ENCODE measurements at places on chromosomes 7 and 10.

DNA sequence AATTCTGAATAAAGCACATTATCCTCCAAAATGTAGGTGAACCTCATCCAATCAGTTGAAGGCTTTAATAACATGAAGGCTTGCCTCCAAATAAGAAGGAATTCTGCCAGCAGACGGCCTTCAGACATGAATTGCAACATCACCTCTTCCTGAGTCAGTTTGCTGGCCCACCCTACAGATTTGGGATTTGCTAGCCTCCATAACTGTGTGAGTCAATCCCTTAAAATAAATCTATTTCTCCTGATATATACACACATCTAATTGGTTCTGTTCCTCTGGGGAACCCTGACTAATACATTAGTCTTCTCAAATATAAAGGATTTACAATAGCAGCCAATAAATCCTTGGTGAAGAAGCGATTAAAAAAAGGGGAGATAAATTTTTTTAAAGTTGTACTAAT is 34.8 kb upstream of the OSBPL3 start:
- peak; percentile 70 for ATAC-seq

DNA sequence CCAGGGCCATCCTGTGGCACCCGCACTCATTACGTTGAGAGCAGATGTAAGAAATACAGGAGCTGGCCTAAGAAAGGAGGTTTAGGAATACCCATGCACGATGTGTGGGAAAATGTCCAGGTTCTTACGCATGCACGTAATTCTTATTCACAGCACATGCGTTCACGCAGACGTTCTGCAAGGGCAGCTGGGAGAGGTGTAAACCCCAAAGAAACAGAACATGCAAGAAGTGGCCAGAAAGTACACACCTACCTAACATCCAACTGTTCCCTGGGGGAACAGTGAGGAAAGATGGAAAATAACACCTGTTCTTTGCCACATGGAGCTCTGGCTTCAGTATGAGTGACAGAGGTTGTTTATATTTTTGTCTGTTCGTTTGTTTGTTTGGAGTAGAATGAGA is 285.6 kb downstream of the PRPF18 start:
- no peak for ATAC-seq

DNA sequence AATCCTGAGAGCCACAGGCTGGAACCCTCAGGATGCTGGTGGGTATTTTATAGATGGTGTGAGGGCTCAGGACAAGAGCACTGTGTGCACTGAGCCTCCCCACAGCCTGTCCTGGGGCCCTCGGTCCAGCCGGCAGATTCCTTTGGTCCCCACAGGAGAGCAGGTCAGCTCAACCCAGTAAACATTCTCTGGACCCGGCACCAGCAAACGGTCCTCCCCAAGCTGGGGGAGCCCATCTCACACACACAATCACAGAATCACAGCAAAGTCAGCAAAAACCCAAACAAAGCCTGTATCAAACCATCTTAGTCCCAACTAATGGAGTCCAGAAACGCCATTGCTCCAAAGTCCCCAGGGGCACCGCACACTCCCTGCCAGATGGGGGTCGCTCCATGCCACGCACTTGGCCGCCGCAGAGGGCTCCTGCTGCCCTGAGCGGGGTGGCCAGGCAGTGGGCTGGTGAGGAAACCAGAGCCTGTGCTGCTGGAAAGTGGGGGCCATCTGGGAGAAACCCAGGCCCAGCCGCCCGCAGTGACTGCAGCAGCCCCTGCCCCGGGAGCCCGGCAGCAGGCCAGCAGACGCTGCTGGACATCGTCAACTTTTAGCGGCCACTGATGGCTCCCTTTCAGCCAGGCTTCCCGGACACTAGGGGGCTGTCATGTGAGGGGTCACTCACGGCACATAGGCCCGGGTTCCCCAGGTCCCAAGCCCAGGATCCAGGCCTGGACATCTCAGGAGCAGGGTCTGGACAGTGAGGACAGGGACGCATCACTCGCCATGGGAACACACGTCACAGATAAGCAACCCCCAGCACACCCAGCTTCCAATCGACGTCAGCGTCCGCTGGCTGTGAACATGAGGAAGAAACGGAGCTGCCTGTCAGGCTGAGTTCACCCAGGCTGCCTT is 52.6 kb downstream of the DPYSL4 start:
- ATAC-seq: no peak

DNA sequence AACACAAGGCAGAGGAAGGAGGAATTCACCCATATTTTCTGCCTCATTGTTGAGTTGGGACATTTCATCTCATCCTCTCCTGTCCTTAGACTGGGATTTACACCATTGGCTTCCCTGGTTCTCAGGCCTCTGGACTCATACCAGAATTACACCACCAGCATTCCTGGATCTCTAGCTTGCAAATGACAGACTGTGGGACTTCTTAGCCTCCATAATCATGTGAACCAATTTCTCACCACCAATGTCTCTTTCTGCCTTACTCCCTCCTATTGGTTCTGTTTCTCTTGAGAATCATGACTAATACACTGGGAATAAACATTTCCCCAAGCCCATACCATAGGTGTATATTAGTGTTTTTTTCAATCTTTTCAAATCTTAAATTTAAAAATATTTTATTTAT is 2.9 kb upstream of the ZNF33A start:
- no peak for ATAC-seq

DNA sequence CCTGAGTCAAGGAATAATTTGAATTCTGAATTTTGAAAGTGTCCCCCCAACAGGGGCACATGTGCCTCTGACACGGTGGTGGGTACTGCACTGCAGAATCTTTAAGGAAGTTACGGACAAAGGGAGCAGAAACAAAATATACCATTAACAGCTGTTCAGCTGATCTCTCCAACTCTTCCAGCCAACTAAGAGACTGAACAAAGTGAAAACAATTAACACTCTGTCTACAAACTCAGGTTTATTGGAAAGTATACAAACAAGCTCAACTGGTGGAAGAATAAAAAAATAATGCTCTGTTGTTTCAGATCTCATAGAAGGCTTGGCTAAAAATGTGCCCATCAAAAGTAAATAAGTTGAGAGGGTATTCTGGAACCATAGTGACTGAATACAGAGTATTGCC is 34.4 kb downstream of the ASB4 start:
- ATAC-seq: no peak

DNA sequence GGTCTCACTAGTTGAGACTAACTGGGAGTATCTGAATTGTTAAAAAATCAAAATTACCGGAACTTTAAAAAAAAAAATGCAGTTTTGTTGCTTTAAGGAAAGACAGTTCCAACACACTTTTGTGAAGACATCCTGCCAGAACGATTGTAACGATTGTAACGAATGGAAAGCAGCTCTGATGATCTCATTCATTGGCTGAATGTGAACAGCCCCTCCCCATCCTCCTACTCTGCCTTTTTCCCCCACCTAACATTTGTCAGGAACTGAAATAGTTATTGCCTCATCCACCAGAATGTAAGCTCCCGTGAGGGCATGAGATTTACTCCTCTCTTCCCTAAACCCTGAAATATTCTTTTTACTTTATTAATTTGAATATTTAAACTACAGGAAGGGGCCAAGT is 23.1 kb upstream of the ZC3HAV1L start:
- no peak for ATAC-seq

GRCh38 chr10:61589547-61590243 is 73.0 kb upstream of the CABCOCO1 start:
- ATAC-seq: no peak

GRCh38 chr7:154996756-154997155 is 6.2 kb downstream of the PAXIP1 start:
- ATAC-seq: no peak

- ATAC-seq: no peak
These were observed 16.1 kb upstream of the PTTG1IP2 start for GRCh38 chr7:90453259-90453891.

GRCh38 chr7:13800694-13801448 is 188.6 kb downstream of the ETV1 start:
- ATAC-seq: peak; percentile 79

GRCh38 chr10:101843032-101844021 is at the start of gene KCNIP2:
Gene KCNIP2 (minus strand): TSS chr10:101843800. CDS start chr10:101843568, 232 bp downstream.
- ATAC-seq: peak; percentile 18

GRCh38 chr10:61398366-61399129 is 54.6 kb downstream of the TMEM26 start:
- no peak for ATAC-seq

- ATAC-seq: no peak
These were observed 52.6 kb upstream of the BET1 start for GRCh38 chr7:94056796-94057207.

- no peak for ATAC-seq
These were observed 164.2 kb upstream of the ITGB1 start for GRCh38 chr10:33122014-33122809.

GRCh38 chr10:101565936-101566332 is 22.1 kb downstream of the POLL start:
- no peak for ATAC-seq

- no peak for ATAC-seq
These were observed 1.5 kb upstream of the BRAF start for GRCh38 chr7:140926021-140926817.

- ATAC-seq: no peak
These were observed 41.9 kb upstream of the FAM180A start for GRCh38 chr7:135790371-135790977.

DNA sequence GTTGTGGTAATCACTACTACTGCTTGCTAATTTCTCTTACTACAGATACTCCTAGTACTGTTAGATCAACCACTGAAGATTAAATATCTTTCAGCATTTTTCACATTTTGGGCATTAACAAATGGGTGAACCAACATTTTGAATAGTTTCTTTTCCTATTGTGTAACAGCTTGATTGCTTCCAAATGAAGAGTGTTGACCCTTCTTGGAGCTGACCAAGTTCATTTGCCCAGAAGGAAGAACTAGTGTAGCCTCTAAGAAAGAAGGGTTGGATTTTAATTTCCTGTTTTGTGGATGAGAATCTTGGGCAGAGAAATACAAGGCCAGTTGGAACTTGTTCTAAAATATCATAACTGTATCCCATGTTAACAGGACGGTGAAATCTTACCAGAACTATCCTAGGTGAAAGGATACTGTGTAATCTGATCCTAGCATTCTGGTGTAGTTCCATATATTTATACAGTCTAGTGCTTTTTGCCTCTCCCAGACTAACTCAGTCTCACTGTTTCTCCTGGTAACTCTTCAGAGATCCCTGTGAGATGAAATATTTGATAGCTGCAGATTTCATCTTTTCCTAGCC is 37.3 kb downstream of the SND1 start:
- no peak for ATAC-seq

- ATAC-seq: no peak
These were observed 17.4 kb upstream of the KIF5B start for GRCh38 chr10:32073659-32074058.

DNA sequence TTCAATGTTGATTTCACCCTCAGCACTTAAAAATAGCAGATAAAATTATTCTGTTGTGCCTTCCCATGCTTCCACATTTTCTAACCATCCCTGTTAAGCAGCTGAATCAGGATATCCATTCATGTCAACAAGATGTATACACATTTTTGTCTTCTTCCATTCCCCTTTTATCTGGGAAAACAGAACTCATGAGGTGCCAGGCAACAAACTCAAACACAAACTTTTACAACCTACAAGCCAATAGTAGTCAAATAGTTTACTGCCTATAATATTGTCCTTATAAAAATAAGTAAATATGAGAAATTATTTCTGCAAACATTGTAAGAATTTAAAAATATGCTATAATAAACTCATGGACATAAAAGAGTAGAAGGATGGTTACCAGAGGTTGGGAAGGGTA is 1569.8 kb downstream of the REEP3 start:
- no peak for ATAC-seq

DNA sequence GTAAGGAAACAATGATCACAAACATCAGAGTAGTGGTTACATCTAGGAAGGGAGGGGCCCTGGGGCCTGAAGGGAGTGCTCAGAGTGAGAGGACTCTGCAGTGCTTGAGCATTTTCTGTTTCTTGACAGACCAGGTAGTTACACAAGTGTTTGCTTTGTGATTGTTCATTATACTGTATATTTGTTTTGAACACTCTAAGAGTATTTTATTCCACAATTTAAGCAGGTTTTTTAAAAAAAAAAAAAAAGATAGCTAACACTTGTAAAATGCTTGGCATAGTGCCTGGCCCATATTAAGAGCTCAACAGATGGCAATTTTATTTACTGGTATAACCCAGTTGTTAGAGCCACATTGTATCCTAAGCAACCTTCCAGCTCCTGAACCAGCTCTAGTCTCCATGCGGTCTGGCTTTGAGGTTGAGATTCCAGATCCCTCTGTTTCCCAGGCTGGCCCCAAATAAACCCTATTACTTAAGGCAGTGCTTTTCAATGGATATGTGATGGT is 20.1 kb upstream of the ATXN7L1 start:
- ATAC-seq: no peak

DNA sequence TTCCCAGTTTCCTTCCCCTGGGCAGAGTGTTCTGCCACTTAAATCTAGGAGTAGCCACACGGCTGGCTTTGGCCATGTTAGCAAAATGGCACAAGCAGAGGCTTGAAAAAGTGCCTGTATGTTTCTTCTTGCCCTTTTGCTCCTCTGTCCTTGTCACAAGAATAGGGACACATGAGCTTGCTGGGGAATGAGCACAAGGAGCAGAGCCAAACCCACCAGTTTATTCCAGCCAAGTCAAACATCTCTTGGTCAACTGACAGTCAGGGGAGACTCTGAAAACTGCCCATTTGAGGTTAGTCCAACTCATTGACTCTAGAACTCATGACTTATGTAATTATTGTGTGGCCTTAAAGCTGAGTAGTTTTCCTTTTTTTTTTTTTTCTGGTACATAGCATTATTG is 739.7 kb upstream of the FZD8 start:
- no peak for ATAC-seq

GRCh38 chr7:157678501-157678900 is 341.7 kb downstream of the DNAJB6 start:
- ATAC-seq: no peak

DNA sequence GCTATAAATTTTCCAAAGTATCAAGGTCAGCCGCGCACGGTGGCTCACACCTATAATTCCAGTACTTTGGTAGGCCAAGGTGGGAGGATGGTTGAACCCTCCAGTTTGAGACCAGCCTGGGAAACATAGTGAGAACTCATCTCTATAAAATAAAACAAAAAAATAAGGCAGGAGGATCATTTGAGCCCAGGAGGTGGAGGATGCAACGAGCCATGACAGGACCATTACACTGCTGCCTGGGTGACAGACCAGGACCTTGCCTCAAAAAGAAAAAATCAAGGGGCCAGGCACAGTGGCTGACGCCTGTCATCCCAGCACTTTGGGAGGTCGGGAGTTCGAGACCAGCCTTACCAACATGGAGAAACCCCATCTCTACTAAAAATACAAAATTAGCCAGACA is 60.3 kb downstream of the ABI1 start:
- ATAC-seq: no peak

All from esophagus mucosa (tissue), 1 donor.